Umbilical cord (tissue), 2 donors: ENCODE measurements at places on chromosomes 12 and 14.
A peak's percentile ranks its signal among the peaks of the same experiment; 100 is the strongest.

DNA sequence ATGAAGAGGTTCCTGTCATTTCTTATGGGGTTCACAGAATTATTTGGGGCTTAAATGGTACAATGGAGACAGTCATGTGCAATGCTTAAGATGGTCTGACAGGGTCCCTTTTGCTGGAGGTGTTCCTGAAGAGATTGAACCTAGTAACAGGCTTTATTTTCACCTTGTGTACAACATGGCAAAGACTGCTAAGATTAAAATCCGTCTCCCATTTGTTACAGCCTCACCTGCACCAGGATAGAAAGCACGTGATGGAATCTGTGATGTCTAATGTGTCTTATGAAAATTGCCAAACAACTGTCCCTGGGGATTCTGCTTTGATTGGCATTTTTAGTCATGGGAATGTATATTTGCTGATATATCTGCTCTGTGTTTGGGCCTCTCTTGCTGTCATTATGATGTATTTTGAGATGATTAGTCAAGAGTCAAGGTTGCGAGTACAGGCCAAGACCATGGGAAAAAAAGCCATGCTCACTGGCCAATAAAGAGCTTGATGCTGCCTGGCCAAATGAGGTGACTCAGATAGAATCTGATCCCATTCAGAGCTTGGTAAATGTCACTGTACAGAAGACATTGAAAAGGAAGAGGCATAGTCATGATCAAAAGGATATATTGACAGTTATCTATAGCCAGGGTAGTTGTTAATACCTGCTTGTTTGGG is 96.1 kb downstream of the FLRT2 start:
- DNase-seq: no peak

DNA sequence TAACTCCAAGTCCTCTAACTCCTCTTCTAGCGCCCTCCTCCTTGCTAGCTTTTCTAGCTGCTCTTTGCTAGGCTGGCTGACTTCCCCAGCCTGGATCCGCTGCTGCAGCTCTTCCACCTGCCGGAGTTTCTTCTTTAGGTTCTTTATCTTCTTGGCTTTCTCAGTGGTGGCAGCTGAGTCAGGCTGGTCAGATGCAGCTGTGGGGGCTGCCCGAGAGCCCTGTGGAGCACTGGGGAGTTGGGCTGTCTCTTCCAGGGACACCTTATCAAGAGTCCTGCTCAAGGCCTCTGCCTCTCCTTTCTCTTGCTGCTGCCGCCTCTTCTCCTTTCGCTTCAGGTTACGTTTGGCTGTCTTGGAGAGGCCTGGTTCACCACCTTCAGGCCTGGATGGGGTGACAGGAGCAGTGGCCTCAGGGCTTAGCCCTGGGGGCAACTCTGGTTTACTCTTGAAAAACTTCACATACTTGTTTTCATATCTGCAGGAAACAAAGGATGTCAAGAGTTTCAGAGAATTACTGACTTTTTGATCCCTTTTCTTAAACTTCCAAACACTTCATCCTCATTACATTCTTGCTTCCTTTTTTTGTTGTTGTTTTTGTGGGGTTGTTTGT is 25.7 kb downstream of the PYM1 start:
- DNase-seq: no peak

DNA sequence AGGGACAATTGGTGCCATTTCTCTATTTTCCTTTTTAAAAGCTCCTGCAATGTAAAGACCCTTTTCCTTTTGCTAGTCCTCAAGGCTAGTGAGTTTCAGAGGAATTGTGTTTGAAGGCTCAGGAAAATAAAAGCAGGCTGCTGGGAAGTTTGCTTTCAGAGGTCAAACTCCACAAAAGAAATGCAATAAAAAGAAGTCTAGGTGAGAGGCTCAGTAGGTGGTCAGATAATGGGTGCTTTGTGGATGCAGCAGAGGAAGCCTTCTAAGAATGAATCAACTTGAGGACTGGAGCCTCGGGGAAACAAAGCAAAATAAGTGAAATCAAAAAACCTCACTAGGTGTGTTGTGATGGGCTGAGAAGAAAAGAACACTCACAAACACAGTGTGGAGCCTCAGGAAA is 10.3 kb downstream of the CCDC175 start:
- DNase-seq: no peak

DNA sequence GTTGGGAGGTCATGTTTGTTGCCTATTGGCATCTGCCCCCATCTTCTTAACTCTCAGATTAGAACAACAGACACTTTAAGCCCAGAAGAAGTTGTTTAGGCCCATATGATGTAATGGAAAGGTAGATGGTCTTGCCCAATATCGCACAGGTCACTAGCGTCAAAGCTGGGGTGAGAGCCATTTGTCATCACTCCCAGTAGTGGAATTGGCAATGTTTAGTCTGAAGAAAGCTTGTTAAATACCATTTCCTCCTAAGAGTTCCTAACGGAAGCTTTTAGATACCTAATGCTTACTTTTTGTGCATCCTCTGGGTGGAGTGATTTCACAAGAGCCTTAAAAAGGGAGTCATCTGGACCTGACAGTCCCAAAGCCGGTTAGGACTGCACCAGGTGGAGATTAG is 125.4 kb downstream of the DACT1 start:
- DNase-seq: no peak

GRCh38 chr14:102096569-102097188 is 9.8 kb upstream of the HSP90AA1 start:
- peak; percentile 86 for DNase-seq

DNA sequence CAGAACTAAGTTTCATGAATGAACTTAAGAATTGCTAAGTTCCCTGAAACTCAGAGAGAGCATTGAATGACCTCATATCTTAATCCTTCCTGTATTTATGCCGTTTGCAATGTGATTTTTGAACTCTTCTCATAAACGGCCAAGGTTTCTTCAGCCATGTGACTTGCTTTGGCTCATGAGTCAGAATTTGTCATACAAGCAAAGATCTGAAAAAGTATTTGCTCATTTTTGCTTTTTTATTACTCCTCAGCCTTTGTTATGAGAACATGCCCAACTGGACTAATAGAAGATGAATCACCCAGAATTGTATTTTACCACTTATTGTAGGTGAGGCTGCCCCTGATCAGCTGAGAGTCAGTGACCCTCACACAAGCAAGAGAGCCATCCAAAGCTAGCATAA is 693.8 kb downstream of the BCL11B start:
- no peak for DNase-seq

DNA sequence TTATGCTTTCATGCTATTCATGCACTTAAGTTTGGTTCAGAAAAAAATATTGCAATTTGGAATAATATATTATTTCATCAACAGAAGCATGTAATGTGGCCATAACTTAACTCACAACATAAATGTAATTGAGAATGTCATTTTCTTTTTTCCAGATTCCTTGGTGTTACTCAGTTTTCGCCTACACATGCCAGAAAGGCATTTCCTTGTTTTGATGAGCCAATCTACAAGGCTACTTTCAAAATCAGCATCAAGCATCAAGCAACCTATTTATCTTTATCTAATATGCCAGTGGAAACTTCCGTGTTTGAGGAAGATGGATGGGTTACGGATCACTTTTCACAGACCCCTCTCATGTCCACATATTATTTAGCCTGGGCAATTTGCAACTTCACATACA is 14.4 kb downstream of the TRHDE start:
- no peak for DNase-seq

DNA sequence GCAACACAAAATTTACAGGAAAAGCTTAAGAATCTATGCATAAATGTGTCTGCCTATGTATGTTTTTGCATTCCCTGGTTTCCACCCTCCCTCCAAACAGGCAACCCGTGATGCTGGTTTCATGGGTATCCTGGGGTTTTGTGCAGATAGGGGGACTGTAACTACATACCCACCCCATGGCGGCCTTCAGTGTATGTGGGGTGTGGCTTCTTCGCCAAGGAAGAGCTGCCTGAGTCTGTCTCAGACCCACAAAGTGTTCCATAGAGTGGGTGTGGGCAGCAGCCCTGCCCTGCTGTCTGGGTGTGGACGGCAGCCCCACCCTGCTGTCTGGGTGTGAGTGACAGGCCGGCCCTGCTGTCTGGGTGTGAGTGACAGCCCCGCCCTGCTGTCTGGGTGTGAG is 174.8 kb downstream of the ADGRD1 start:
- no peak for DNase-seq

- no peak for DNase-seq
Observed at GRCh38 chr12:108635201-108635996, 1.7 kb upstream of the SELPLG start.

GRCh38 chr12:12804432-12804886 is 8.7 kb upstream of the DDX47 start:
- no peak for DNase-seq
